ENCODE measurements at places on chromosomes 2 and 18.
A peak's percentile ranks its signal among the peaks of the same experiment; 100 is the strongest.

DNA sequence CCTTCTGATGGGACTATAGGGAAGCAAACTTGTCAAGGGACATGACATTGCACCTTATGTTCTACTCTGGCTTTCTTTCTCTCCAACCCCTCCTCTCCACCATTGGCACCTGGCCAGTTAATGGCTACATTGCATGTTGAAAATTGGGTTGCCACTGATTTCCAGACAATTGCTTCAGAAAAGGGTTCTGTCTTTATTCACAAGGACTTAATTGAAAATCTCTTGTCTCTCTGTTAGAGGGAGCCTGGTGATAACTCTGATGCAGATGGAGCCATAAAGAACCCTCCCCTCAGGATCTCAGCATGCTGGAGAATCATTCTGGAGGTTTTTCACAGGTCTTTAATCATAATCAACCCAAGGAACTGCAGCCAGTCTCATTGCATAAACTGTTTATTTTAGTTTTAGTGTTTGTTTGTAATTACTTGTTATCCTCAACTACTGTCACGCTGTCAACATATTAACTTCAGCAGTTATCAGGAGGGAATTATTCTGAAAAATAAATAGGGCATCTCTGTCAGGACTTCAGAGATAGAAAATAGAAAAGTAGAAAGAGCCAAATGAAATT is 316.8 kb downstream of the RIT2 start:
- no peak for DNase-seq

DNA sequence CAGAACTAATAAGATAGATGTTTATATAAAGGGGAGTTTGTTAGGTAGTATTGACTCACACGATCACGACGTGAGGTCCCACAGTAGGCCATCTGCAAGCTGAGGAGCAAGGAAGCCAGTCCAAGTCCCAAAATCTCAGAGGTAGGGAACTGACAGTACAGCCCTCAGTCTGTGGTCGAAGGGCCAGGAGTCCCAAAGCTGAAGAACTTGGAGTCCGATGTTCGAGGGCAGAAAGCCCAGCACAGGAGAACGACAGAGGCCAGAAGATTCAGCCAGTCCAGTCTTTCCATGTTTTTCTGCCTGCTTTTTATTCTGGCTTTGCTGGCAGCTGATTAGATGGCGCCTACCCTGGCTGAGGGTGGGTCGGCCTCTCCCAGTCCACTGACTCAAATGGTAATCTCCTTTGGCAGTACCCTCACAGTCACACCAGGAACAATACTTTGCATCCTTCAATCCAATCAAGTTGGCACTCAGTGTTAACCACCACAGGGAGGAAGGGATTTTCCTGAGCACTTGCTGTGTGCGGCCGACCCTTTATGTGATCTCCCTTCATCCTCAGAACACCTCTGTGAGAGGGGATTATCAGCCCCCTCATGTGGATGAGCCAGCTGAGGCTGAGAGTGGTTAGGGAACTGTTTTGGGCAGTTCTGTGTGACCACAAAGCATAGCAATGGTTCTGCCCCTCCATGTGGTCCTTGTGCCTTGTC is 78.3 kb downstream of the RNF144A start:
- no peak for DNase-seq

- DNase-seq = no peak
Observed at GRCh38 chr2:219720956-219721355, 93.5 kb downstream of the SLC4A3 start.

DNA sequence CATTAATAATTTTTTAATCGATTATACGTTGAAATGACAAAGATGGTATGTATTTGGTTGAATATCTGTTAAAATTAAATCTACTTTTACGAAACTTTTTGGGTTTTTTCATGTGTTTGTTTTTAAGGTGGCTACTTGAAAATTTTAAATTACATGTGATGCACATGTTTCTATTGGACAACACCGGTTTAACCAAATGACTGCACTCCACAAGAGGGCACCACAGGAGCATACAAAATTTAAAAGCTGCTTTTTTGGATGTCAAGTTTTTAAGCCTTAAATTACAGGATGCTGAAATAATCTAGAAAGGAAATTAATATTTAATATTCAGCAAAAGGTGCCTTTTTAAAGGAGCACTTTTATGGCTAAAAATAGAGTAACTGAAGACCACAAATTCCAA is 98.7 kb downstream of the ACVR1 start:
- peak; percentile 50 for DNase-seq

DNA sequence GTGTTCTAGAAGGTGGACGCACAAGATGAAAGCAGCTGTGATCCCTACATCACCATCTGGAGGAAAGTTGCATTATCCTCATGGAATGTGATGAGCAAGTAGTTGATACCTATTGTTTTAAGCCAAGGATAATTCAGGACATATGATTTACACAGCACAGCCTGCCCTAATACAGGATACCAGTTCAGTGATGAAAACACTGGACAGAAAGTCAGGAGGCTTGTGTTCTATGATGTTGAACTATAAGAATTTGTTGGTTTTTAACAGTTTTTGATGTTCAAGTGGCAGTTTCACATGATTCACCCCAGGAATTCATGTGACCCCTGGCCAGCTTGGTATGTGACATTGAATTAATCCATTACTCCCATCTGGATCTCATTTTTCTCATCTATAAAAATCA is 6.2 kb upstream of the CHST10 start:
- no peak for DNase-seq

DNA sequence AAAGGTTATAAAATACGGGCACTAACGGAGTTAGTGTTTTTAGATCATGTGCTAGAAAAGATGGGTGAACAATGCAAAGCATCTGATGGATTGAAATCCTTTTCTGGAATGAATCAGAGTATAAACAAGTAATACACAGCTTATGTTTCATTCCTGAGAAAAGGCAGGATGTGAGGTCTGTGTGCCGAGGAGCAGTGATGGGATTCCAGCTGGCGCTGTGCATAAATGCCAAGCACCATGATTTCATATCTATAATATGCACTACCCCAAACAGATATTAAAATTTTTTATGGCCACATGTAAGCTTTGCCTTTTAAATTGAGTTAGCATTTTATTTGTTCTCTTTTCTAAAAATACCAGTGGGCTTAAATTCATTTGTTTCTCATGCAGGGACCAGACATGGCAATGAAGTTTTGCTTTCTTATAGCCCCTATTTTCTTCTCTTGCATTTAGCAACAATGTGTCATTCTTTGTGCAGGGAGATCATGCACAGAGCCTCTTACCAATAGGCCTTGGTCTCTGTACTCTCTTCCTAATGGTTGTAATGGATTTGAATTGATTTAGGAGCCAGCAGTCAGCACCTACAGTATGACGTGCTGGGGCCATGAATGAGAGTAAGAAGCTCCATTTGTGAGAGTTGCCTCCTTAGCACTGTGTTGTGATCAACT is 323.9 kb downstream of the SLC8A1 start:
- DNase-seq = no peak

- DNase-seq = no peak
Observed at GRCh38 chr2:156867201-156867600, 390.3 kb upstream of the GALNT5 start.

- DNase-seq = peak; percentile 56
Observed at GRCh38 chr18:7950380-7951136, 383.4 kb downstream of the PTPRM start.

GRCh38 chr18:58653814-58654509 is 17.3 kb upstream of the MALT1 start:
- DNase-seq = no peak

GRCh38 chr2:174683392-174683759 is 80.9 kb downstream of the CHRNA1 start:
- DNase-seq = peak; percentile 42

GRCh38 chr2:240127911-240128607 is 8.0 kb downstream of the COPS9 start:
- DNase-seq = no peak

DNA sequence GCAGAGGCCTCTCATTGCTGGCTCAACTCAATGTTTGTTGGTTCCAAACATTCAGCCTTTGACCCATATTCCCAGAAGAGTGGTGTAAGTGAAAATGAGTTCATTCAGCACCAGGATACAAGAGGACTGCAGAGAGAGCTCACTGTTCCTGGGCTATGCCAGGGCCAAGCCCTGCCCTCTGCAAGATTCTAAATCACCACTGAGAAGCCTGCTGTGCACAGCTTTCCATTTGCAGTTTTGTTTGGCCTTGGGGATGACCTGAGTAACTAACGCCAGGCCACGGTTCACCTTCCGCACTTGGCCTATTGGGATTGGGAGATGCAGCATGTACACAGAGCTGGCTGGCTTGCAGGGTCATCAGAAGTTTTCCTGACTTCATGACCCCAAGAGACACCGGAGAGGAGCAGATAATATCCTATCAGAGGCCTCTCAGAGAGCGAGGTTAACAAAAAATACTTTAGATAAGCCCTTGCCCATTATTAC is 12.6 kb downstream of the GKN1 start:
- no peak for DNase-seq

- DNase-seq = no peak
Observed at GRCh38 chr2:150388289-150388625, 99.2 kb downstream of the RND3 start.

- DNase-seq = no peak
Observed at GRCh38 chr2:75320898-75321598, 121.7 kb upstream of the TACR1 start.

GRCh38 chr2:157920736-157921135 is 44.6 kb upstream of the ACVR1 start:
- no peak for DNase-seq

- DNase-seq = no peak
Observed at GRCh38 chr18:55610506-55610905, 22.5 kb upstream of the TCF4 start.

- DNase-seq = no peak
Observed at GRCh38 chr2:192700934-192701333, 506.2 kb upstream of the TMEFF2 start.

- DNase-seq = no peak
Observed at GRCh38 chr18:3584897-3585460, 135.0 kb downstream of the TGIF1 start.

DNA sequence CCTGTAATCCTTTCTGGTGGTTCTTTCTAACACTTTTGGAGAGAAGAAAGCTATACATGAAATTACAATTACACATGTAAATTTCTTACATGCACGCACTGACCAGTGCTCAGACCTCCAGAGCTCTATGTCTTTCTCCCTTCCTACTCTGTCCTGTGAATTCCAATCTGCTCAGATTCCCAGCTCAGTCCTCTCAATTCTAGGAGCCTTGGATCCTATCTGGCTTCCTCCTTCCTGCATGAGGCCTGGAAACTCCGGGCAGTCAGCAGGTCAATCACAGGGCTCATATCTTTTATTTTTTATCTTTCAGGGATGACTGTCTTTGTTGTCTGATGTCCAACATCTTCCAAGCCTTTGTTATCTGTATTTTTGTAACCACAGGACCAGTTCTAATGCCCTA is 56.0 kb downstream of the NEURL3 start:
- DNase-seq = no peak

GRCh38 chr2:231761735-231762134 is 19.3 kb downstream of the PDE6D start:
- DNase-seq = no peak

GRCh38 chr2:65498396-65498795 is 66.0 kb upstream of the SPRED2 start:
- DNase-seq = no peak

DNA sequence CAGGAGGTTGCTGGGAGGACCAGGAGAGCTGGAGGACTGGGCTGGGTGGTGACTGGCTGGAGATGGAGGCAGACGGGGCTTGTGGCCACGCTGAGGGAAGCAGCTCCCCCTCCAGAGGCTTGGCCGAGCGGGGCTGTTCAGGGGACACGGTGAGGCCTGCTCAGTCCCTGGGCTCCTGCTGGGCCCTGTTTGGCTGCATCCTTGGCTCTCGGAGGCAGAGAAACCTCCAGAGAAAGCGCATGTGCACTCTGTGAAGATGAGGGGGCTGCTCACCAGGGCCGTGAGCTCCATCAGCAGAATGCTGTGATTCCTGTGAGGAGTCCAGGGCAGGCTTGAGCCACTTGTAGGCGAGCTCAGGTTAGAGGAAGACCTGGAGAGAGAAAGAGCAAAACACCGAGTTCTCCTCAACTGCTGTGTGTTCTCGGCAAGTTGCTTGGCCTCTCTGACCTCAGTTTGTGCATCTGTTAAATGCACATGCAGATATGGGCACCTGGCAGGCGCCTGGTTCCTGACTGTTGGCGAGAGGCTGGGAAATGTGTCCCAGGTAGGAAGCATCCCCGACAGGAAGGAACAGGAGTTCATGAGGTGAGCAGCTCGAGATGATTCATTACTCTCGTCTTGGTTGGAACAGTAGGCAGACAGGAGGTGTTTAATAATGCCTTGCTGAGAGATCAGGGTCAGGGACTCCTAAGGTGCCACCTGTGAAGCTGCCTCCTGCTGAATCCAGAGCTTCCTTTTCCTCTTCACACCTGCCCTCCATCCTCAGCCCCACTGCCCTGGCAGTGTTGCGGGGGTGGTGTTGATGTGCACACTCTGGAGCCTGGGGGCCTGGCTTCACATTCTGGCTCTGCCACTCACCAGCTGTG is 941 bp downstream of the ZAP70 start:
- peak; percentile 35 for DNase-seq

DNA sequence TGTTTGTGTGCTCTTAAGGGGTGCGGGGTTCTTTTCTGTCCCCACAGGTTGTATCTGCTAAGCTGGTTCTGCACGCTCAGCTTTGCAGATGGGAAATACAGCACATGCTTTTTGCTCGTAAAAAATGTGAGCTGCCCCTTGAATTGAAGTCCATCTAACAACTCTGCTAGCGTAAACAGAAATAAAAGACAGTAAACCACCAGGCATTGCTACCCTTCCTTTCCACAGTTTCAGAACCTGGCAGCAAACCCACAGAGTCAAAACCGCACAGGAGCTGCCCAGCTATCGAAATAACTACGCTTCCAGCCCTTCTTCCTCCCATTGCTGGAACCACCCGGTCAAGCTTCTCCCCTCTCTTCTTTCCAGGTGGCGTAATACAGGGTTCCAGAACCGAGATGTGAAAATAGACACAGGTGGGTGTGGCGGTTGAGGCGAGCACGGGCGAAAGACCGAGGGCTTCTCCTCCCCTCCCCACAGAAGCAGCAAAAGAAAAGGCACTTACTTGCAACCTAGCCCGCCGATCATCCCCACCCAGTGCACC is 479 bp downstream of the SCN9A start:
- peak; percentile 0 for DNase-seq

- no peak for DNase-seq
Observed at GRCh38 chr2:195912079-195912478, 156.6 kb downstream of the DNAH7 start.

DNA sequence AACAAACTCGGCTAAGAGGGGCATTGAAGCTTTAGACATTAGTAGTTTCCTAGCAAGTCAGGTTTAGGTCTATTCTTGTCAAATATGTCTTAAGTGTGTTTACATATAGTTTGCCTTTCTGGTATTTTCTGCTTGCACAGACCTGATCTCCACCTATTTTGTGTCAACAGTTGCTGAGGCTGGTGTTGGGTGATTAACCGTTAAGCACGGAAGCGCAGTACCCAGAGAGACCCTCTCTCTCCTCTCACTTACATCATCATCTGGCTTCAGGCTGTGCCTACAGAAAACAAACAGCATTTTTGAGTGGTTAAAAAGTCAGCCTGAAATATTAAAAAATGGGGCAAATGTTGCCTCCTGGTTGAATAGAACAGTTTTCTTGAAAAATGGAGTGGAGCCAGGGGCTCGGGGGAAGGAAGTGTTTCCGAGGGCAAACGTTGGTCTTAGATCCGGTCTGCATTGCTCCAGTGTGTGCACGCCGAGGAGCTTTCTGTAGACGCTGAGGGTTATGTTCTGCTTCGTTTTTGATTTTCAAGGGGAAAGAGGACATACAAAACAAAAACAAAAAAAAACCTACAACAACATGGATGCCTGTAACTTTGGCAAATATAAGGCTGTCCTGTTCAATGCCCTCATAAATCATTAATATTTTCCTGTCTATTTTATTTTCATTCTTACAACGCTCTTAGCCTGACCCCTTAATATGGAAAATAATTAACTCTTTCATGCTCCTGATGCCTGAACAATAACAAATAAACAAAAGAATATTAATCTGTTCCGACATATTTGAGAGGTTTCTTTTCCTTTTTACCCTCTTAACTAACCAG is 120.8 kb downstream of the MEIS1 start:
- no peak for DNase-seq

Measured in CD4-positive, alpha-beta T cell treated with Interleukin-2 at 100 ng/mL for 4 hours (primary cell).